ENCODE measurements at places on chromosomes 3 and 15.

DNA sequence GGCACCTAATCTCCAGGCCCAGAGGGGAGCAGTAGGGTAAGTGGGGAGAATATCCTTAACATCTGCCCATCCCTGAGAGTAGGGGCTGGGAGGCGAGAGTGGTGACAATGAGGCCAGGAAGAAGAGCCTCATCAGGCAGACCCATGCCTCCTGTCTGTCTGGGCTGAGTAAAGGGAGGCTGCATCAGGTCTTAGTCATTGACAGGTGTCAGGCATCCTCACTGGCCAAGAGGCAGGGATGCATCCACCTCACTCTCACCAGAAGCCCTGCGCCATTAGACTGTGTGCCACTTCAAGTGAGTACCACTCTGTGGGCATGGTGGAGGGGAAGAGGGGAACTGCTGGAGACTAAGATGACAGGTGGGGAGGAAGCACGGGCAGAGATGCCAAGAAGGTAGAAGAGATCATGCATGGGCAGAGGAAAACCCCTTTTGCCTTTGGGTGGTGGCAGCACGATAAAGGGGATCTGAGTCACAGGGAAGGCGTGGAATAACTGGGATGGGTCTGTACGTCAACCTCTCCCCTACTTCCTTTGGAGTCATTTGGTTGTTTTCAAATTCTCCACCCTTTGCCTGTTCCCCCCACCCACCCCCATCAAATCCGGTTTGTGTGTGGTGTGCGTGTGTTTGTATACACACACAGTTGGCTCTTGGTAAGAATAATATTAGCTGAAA, 14.1 kb downstream of the ANAPC13 start:
- no peak for DNase-seq

- DNase-seq: no peak
Observed at GRCh38 chr3:107035176-107035575, 342.1 kb upstream of the CCDC54 start.

DNA sequence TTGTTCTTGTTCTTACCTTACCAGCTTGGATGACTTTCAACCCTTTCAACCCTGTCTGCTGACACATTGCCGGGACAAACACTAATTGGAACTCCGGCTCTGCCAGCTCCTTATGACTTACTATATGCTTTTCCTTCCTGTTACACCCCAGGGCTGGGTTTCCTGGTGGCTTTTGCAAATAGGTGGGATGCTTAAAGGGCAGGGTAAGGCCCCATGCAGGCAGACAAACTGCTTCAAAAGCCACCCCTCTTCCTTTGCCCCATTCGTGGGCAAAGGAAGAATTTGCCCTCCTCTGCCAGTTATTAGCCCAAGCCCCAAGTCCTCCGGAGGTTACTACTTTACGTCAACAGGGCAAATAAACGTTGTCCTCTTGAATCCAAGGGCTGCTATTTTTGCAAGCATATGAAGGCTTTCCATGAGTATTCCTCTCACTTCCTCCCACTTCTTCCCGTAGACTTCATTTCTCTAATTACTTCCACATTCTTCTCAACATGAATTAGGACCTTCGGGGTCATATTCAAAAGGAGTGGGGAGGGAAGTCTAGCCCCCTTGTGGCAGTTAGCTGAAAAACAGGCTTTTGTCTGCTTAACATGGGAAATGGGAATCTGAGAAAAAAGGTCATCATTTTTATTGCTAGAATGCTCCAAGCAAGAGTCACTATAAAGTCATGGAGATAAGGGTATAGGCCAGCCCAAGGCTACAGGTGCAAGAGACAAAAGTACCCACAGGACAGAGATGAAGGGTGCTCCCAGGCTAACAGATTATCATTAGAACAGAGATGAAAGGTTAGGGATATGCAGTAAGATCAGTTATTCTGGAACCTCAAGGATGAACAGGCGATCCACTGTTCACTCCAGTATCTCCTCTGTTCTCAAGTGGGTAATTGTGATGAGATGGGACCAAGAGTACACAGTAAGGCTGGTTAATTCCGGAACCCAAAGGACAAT, 56.3 kb upstream of the FSTL1 start:
- peak; percentile 22 for DNase-seq

GRCh38 chr15:77749236-77749997, 116.7 kb upstream of the LINGO1 start:
- DNase-seq: no peak

- peak; percentile 78 for DNase-seq
Observed at GRCh38 chr3:194561306-194561974, 71.8 kb downstream of the TMEM44 start.

DNA sequence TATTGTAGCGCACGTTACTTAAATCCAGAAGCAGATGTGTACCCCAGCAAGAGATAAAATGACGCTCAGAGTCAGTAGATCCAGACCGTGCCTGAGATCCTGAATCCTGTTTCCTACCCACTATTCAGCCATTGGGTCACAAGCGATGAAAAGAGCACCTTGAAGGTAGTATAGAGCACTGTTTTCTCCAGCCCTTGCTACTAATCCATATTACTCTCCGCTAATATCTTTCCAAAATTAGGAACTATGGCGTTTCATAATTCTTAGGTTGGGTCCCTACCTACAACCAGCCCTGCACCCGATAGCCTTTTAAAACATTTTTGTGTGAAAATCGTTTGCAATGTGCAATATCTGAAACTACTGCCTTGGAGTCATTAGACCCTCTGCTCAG, 596 bp downstream of the BTD start:
- DNase-seq: no peak

GRCh38 chr3:42056840-42057239, 34.3 kb upstream of the TRAK1 start:
- DNase-seq: no peak

DNA sequence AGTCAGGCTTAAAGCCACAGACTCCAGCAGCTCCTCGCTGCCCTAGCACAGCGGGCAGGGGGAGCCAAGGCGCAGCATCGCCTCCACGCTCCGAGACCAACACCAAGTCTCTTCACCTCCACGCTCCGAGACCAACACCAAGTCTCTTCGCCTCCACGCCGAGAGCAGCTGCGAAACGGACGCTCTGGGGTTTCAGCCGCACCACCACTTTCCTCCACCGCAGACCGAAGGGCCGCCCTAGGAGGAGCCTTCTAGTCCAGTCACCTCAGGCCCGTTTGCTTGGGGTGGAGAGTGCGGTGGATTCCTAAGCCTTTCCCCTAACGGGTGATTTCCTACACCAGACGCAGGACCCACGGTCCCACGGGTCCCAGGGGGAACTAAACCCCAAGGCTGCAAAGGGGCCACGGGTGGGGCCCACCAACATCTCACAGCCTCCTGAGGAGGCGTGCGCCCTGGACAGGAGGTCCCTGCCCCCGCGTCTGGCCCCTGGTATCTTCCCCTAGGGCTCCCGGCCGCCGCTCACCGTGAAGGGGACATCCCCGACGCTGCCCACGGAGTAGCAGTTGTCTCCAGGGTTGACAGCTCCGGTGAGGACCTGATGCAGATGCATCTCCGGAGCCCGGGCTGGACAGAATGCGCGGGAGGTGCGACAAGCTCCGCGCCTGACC, 501 bp downstream of the DMXL2 start:
- peak; percentile 83 for DNase-seq

DNA sequence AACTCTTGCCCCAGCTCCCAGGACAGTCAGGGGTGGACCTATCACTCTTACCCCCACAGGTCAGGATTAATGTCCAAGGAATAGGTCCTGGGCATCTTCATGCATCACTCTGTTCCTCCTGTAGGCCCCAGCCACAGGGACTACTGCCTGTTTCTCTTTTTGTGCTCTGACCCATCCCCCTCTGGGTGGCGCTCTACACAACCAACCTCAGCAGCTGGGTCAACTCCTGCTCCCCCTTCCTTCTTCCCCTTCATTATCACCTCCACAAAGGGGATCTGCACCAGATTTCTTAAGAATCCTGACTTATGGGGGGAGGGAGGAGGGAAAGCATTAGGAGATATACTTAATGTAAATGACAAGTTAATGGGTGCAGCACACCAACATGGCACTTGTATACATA, 12.2 kb upstream of the TRANK1 start:
- DNase-seq: no peak

DNA sequence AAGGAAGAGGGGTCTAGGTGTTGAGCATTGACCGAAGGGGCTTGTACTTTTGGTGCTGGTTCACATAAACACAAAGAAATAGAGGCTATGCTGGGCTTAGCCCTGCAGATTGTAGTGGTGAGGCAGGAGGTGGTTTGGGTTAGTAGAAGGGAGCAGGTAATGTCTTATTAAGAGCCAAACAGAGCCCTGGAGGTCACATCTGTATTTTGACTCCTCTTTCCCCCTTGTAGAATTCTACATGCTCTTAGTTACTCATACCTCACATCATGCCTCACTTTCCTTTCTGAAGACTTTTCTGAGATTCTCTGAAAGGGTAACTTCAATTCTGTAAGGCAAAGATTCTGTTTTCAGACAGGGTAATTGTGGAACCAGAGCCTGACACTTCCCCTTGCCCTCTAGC, 16.1 kb upstream of the ZNF80 start:
- DNase-seq: no peak

- DNase-seq: no peak
Observed at GRCh38 chr3:112001526-112001925, 2.8 kb downstream of the TAGLN3 start.

DNA sequence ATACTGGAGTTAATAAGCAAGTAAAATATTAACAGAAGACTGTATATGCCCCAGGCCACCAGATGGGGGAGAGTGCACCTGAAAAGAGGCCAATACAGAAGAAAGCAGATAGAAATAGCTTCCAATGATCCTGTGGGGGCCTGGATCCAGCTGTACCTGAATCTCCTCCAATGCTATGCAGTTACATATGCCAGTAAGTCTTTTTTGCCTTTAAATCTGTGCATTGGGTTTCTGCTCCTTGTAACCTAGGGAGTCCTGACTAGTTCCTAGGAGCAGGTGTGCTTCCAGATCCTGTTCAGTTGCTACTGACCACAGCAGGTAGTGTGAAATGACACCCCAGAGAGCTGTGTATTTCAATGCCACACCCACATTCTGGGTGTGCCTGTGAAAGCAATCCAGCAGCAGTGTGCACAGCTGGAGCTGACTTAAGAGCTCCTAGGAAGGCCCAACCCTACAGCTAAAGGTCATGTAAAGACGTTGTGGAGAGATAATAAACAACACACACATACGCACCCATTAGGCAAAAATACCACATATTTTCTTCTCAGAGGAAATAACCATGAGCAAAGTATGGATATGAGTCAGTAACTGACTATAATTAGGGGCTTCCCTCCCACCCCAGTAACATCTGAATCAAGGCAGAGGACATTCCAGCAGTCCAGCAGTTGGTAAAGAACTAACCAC, 62.2 kb upstream of the AKAP13 start:
- peak; percentile 41 for DNase-seq

GRCh38 chr3:99761415-99762165, 56.1 kb upstream of the CMSS1 start:
- no peak for DNase-seq

- DNase-seq: no peak
Observed at GRCh38 chr3:115113367-115113766, 33.7 kb downstream of the ZBTB20 start.

DNA sequence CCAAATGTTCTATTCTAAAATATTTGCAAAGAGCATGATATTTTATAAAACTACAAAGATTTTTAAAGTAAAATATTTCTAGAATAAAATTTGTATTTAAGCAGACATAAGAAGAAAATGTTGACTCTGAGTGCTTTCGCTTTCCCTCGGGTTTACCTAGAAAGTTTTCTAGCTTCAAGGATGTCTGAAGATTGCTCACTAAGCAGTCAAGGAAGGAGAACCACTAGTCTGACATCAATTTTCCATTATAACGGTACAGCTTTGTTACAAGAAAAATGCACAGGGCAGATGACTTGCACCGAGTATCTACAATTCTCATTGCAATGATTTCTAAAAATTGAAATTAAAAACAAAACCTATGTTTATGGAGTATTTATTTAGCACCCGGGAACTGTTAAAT, 14.2 kb downstream of the GPR15 start:
- DNase-seq: no peak

DNA sequence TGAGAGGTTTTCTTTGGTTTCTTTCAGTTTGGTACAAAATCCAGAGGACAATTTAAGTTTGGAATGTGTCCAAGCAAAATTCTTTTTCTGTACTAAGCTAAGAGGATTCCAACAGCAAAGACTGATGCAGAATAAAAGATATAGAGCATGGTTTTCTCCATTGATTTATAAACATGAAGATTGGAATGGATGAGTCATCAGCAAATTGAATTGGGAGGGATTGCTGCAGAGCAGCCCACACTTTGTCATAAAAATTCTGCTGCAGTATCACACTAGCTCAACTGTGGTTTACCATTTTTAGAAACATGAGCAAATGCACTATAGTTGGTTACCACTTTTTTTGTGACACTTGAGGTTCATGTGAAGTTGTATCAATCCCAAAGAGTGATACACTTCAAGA, 16.1 kb upstream of the LARP6 start:
- no peak for DNase-seq

DNA sequence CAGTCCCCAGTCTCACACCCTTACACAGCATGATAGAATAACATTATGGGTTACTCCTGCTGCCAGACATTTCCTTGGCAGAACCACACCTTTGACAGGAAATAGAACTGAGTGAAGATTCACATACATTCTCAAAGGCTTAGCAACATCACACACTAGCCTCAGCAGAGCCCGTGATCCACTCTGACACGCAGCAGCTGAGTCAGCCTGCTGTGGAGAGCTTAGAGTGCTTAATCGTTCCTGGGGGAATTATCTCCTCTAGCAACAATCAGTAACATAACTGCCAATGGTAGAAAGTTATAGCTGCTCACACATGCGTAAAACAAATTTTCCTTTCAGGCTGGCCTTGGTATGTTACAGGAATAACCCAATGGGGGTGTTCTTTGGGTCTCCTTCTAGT, 382.1 kb downstream of the GAP43 start:
- no peak for DNase-seq

- DNase-seq: no peak
Observed at GRCh38 chr15:23690015-23690414, 2.9 kb upstream of the NDN start.

GRCh38 chr3:53754325-53754724, 91.9 kb downstream of the CHDH start:
- DNase-seq: peak; percentile 40

GRCh38 chr15:75920079-75920478, 16.4 kb downstream of the FBXO22 start:
- DNase-seq: no peak

- DNase-seq: no peak
Observed at GRCh38 chr3:175338775-175339535, 479.8 kb downstream of the NAALADL2 start.

DNA sequence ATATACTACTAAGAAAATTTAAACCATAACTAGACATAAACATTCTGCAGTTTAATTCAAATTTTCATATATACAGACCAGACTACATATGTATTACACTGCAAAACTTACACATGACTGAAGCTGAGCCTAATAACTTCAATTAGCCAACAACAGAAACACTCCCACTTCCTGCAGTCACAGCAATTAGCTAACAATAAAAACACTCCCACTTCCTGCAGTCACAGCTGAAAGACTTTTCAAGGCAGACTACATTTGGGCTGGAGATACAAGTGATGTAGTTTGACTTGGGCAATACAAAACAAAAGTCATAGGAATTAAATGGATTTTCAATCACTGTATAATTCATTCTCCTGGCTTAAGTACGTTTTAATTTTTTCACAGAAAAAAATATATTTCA, 10.3 kb downstream of the TM2D3 start:
- DNase-seq: peak; percentile 86
